ENCODE measurements at places on chromosomes 11 and 22. TPM values are rescaled to one million over a fixed set of nuclear protein-coding genes. Genes with fewer than 3 reads are reported as not detected.

DNA sequence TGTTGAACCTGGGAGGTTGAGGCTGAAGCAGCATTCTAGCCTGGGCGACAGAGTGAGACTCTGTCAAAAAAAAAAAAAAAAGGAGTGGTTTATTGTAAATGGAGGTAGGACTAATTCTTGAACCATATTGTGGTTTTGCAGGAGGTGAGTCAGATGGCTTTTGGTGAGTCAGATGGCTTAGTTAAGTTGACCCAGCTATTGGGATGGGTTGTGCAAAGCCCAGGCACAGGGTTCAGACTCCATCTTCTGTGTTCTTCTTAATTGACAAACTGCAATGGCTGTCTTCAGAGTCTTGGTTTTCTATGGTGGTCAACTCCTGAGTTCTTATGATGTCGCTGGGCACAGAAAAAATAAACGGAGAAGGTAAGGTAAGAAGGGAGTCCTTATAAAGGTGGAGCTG, 182.7 kb downstream of the ADAMTS15 start:
- no peak for DNase-seq

GRCh38 chr11:125108469-125108868, 3.0 kb downstream of the TMEM218 start:
- no peak for DNase-seq

DNA sequence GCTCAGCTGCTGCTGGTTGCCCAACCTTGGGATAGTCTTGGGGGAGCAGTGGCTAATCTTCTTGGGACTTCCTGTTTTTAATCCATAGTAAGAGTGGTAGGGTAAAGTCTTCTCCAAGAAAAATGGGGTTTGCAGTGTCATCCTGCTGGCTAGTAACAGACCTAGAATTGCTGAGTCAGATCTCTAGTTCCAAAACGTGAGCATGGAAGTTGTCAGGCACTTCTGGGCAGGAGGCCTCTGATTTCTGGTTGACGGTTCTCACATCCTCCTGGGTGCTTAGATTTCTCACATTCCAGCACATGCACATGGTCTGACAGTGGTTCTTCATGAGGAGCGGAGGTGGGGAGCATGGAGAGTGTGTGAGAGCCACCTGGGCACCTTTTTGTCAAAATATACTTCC, 410.0 kb downstream of the OPCML start:
- no peak for DNase-seq

Gene KRTAP5-1
- not detected for total RNA-seq

GRCh38 chr11:116901211-116901610, 63.8 kb upstream of the APOA1 start:
- no peak for DNase-seq

GRCh38 chr22:18035751-18036150, 11.4 kb upstream of the MICAL3 start:
- DNase-seq: no peak

GRCh38 chr11:78800756-78801155, 226.1 kb upstream of the NARS2 start:
- no peak for DNase-seq

Gene OR8D1
- not detected for total RNA-seq

DNA sequence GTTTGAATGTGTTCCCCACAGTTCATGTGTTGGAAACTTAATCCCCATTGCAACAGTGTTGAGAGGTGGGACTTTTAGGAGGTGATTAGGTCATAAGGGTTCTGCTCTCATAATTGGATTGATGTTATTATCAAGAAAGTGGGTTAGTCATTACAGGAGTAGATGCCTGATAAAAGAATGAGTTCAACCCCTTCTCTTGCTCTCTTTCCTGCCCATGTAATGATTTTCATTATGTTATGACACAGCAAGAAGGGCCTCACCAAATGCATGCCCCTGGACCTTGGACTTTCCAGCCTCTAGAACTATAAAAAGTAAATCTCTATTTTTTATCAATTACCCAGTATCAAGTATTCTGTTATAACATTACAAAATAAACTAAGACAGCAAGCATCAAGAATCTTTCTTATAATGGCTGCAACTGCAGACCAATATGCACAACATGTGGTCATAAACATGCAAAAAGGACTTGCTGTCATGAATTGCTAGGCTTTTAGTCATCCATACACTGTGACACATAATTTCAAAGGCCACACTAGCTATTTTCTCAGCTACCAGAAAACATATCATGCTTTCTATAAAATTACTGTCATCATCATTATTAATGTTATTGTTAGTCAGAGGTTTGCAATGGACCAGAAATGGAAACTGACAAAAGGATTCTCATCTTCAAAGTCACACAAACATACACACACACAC, 99.9 kb upstream of the GUCY1A2 start:
- no peak for DNase-seq

Gene DEUP1
- 1.2 TPM for total RNA-seq

- DNase-seq: peak; percentile 70
These were observed 4.6 kb downstream of the TRABD start for GRCh38 chr22:50190182-50190940.

GRCh38 chr11:60504219-60504905, 10.8 kb upstream of the MS4A13 start:
- no peak for DNase-seq

DNA sequence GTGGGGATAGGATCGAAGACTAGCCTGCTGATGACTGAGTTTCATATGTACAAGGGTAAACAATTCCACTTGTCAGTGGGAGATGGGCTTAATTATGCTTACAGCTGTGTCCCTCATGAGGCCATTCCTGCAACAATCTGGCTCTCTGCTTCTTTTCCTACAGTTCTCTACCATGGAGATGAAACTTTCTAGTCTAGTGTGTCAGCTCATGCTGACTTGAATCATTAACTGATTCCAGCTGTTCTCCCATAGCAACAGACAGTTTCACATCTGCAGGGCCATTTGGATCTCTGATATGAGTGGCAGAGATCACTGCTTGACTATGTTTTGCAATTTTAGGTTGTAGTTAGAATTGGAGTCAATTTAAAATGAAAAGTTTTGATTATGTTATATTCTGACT, 1251.7 kb upstream of the RAG2 start:
- no peak for DNase-seq

GRCh38 chr11:59263225-59263894, 50.6 kb upstream of the MPEG1 start:
- DNase-seq: no peak

All from mesothelial cell of epicardium (in vitro differentiated cells).